MM.1S (cell line): ENCODE measurements at places on chromosomes 16 and 17.

GRCh38 chr16:35399133-35399532, 1939.7 kb downstream of the TP53TG3F start:
- no peaks in the 10 kb centered on the region for H3K36me3 ChIP-seq
- DNase-seq = no peak
- H3K4me1 ChIP-seq = no peaks in the 10 kb centered on the region
- H3K27ac ChIP-seq = no peak overlapping the region
- H3K27me3 ChIP-seq = no peaks in the 10 kb centered on the region

- H3K27me3 ChIP-seq = no peaks in the 10 kb centered on the region
- H3K4me1 ChIP-seq = peaks cover 18% of the 10 kb centered on the region
- peak overlapping the region; percentile 86 for H3K4me3 ChIP-seq
These were observed 2.7 kb upstream of the MLLT6 start for GRCh38 chr17:38702166-38702915.

DNA sequence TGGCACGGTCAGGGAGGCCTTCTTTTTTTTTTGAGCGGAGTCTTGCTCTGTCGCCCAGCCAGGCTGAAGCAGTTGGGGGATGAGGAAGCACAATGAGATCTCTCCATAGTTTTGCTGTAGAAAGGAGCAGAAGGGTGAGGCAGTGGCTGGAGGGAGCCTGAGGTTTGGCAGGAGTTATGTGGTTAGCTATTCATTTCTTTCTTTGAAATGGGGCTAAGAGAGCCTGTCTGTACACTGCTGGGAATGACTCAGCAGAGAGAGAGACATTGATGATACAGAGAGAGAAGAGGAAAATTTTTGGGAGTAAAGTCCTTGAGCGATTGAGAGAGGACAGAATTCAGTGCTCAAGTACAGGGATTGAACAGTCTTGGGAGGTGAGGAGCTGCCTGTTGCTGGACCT, 22.1 kb downstream of the NOS2 start:
- H3K4me3 ChIP-seq = no peak overlapping the region
- no peaks in the 10 kb centered on the region for H3K4me1 ChIP-seq
- H3K36me3 ChIP-seq = no peaks in the 10 kb centered on the region
- no peak overlapping the region for H3K27ac ChIP-seq

DNA sequence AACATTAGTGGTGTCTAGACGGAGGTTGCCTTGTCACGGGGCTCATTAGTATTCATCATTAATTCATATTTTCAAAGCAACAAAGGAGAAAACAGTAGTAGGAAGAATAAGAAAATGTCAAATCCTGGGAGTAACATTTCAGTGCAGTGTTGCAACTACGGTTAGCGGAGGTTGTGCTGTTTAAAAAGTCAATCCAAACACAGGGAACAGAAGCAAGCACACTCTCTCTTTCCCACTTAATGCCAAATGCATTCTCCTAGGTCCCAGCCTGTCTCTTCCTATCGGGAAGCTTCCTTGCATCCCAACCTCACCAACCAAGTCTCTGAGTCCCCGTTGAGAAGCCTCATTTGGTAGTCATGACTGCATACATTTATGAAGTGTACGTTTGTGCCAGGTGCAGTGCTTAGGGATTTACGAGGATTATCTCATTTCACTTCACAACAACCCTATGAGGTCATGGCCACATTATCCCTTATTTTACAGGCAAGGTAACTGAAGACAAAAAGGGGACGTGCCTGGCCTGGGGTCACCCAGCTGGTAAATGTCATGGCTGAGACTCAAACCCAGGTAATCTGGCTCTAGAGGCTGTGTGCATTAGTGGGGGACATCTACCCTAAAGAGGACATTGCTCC, 283.6 kb upstream of the SALL1 start:
- no peaks in the 10 kb centered on the region for H3K4me1 ChIP-seq
- H3K4me3 ChIP-seq = no peak overlapping the region
- no peak overlapping the region for H3K27ac ChIP-seq
- no peaks in the 10 kb centered on the region for H3K36me3 ChIP-seq

DNA sequence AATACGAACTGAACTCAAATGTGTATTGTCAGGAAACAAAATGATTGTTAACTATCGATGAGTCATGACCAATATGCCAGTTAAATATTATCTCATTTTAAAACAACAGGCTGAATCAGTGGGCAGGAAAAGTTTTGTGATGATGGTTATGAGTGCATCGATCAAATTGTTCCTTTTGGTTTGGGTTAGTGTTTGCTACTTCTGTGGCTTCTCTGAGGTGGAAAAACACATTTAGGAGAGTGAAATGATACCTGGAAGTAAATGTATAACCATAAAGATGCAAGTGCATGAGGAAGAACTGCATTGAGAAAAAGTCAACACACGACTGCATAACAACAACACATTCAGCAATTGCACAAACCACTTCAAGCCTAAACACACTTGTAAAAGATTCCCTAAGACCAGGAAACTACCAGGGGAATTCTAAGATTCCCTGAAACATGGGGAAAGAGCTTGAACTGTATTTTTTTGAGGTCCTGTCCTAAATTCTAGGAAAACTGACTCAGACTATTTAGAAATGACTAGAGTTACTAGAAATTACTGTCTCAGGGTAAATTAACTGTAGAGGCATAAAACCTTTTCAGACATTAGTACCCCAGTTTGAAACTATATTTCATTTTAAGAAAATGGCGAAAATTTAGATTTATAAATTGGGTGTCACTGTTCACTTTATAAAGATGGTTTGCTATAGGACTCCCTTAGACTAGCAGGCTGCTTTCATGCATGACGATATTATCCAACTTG, 44.8 kb downstream of the CDYL2 start:
- H3K4me1 ChIP-seq = no peaks in the 10 kb centered on the region
- H3K4me3 ChIP-seq = no peak overlapping the region
- H3K27ac ChIP-seq = no peak overlapping the region
- H3K36me3 ChIP-seq = no peaks in the 10 kb centered on the region

- no peaks in the 10 kb centered on the region for H3K27me3 ChIP-seq
- no peaks in the 10 kb centered on the region for H3K36me3 ChIP-seq
- H3K27ac ChIP-seq = no peak overlapping the region
- no peak for DNase-seq
- no peak overlapping the region for H3K4me3 ChIP-seq
- no peaks in the 10 kb centered on the region for H3K4me1 ChIP-seq
These were observed 92.4 kb upstream of the HSBP1 start for GRCh38 chr16:83715217-83715920.

GRCh38 chr16:25093208-25094061, 18.1 kb upstream of the LCMT1 start:
- H3K27ac ChIP-seq = peak overlapping the region; percentile 44; the same call in 1 of the 2 replicates
- DNase-seq = peak; percentile 23
- peak overlapping the region; percentile 37 for H3K4me3 ChIP-seq
- H3K4me1 ChIP-seq = peaks cover 16% of the 10 kb centered on the region

DNA sequence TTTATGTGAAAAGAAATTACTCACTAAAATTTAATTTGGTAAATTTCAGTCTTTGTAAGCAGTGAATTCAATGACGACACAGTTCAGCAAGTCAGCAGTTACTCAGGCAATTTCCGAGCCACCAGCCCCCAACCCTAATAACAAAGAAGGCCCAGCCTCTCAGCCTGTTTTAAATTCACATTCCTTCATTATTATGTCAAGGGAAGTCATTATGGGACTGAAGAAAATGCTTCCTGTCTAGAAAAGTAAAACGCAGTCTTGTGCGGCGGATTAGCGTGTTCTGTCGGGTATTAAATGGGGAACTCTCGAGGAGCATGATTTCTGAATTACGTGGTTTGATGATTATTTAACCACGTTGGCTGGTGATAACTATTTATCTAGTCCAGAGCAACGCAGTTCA, 177.6 kb downstream of the AIPL1 start:
- H3K27ac ChIP-seq = no peak overlapping the region
- H3K4me1 ChIP-seq = no peaks in the 10 kb centered on the region
- no peaks in the 10 kb centered on the region for H3K36me3 ChIP-seq
- no peaks in the 10 kb centered on the region for H3K27me3 ChIP-seq

DNA sequence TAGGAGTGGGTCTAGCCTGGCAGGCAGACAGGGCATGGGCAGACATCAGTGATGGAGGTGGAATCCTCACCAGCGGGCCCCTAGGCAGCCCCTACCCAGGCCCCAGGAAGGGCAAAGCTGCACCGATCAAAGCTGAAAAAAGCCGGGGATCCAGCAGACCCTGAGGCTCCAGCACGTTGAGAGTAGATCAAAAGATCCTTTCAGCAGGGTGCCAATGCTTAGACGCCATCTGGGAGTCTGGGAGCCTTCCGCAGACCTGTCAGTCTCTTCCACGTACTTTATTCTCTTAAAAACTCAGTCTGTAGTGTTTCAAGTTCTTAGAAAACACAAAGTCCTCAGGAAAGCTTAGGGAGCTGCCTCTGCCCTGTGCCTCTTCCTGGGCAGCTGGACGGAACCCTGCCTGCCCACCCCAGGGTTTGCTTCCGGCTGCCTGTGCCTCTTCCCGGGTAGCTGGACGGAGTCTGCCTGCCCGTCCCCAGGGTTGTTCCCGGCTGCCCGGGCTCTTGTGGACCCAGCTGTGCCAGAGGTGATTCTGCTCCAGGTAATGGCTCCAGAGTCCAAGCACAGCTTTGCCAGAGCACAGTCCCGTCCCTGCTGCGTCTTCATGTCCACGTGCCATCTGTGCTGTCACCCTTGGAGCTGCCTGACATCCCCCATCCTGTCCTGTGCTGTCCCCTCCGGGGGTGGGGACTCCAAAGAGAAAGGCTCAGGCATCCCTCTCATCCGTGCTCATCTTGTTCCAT, 50.8 kb upstream of the PVALEF start:
- H3K27ac ChIP-seq = no peak overlapping the region
- H3K4me1 ChIP-seq = no peaks in the 10 kb centered on the region
- H3K4me3 ChIP-seq = no peak overlapping the region
- no peaks in the 10 kb centered on the region for H3K36me3 ChIP-seq
- DNase-seq = no peak
- H3K27me3 ChIP-seq = peaks cover 95% of the 10 kb centered on the region

DNA sequence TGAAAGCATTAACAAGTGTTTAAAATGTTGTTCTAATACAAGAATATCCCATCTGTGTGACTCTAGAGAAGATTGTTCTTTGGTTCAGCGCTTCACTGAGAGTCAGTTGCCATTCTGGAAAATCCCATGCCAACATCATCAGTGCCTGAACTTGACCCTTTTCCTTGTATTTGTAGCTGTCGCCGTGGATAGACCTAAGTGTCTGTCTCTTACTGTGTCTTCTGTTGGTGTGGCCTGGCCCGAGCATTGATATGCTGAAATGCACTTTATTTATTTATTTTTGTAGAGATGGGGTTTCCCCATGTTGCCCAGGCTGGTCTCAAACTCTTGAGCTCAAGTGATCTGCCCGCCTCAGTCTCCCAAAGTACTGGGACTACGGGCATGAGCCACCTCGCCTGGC, 76.0 kb downstream of the MYH11 start:
- H3K36me3 ChIP-seq = no peaks in the 10 kb centered on the region
- H3K4me3 ChIP-seq = no peak overlapping the region
- H3K27ac ChIP-seq = no peak overlapping the region
- no peaks in the 10 kb centered on the region for H3K4me1 ChIP-seq

- no peak for DNase-seq
- H3K4me3 ChIP-seq = no peak overlapping the region
- H3K36me3 ChIP-seq = no peaks in the 10 kb centered on the region
- H3K4me1 ChIP-seq = no peaks in the 10 kb centered on the region
- no peak overlapping the region for H3K27ac ChIP-seq
- no peaks in the 10 kb centered on the region for H3K27me3 ChIP-seq
These were observed 22.1 kb downstream of the NUBP1 start for GRCh38 chr16:10765772-10766171.

GRCh38 chr17:4967539-4968485, at the start of gene SPAG7:
Gene SPAG7 (minus strand): TSS chr17:4967817. CDS start chr17:4967804, 13 bp downstream.
- no peaks in the 10 kb centered on the region for H3K36me3 ChIP-seq
- peak; percentile 94 for DNase-seq
- peak within 1 kb of the TSS; percentile 84 for H3K27ac ChIP-seq
- peaks cover 12% of the 10 kb centered on the region; the same call in 1 of the 2 replicates for H3K4me1 ChIP-seq
- H3K4me3 ChIP-seq = peak within 1 kb of the TSS; percentile 84
- H3K27me3 ChIP-seq = no peaks in the 10 kb centered on the region

DNA sequence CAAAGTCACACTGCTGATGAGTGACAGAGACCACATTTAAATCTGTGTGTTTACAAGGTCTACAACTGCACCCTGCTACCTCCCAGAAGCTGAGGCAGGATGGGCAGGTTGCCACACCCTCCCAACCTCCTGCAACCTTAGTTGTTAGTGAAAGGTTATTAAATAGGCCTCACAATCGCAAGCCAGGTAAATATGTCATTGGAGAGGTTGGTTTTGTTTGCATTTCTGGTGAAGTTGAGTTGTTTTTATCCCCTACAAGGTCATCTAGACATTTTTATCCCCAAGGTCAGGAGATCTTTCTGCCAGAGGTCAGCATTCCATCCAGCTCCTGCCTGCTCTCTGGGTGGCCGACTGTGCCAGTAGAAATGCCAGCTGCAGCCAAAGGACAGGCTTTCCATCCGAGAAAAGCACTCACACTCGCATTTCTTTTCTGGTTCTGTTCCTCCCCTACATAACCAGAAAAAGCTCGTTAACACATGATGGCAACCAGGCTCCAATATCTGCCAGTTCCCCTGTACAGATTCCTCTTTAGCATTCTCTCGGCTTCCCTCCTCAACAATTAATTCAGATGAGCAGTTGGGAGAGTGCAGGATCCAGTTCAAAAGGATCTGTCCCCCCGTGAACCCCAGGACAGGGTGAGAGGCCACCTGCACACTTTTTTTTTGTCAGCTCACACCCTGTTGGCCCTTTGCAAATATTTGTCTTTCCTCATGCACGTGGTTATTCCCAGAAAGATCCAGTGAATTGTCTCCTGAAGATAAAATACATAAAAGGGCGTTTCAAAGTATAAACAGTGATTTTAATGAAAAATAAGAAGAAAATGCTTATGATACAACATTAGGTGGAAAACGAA, 562.8 kb downstream of the MAF start:
- no peak overlapping the region for H3K4me3 ChIP-seq
- no peaks in the 10 kb centered on the region for H3K36me3 ChIP-seq
- H3K4me1 ChIP-seq = peaks cover 8% of the 10 kb centered on the region; the same call in 1 of the 2 replicates
- H3K27me3 ChIP-seq = no peaks in the 10 kb centered on the region

- peaks cover 59% of the 10 kb centered on the region for H3K4me1 ChIP-seq
- no peaks in the 10 kb centered on the region for H3K27me3 ChIP-seq
- peak overlapping the region; percentile 90 for H3K27ac ChIP-seq
- H3K36me3 ChIP-seq = no peaks in the 10 kb centered on the region
These were observed 54.8 kb downstream of the SPECC1 start for GRCh38 chr17:20063665-20064648.
